Mammary epithelial cell (primary cell): ENCODE measurements at places on chromosomes 2 and 18. TPM values are rescaled to one million over a fixed set of nuclear protein-coding genes. Genes with fewer than 3 reads are reported as not detected.
A peak's percentile ranks its signal among the peaks of the same experiment; 100 is the strongest.

The SLC38A11 gene
- not detected for total RNA-seq

The RTP5 gene
- not detected for total RNA-seq

DNA sequence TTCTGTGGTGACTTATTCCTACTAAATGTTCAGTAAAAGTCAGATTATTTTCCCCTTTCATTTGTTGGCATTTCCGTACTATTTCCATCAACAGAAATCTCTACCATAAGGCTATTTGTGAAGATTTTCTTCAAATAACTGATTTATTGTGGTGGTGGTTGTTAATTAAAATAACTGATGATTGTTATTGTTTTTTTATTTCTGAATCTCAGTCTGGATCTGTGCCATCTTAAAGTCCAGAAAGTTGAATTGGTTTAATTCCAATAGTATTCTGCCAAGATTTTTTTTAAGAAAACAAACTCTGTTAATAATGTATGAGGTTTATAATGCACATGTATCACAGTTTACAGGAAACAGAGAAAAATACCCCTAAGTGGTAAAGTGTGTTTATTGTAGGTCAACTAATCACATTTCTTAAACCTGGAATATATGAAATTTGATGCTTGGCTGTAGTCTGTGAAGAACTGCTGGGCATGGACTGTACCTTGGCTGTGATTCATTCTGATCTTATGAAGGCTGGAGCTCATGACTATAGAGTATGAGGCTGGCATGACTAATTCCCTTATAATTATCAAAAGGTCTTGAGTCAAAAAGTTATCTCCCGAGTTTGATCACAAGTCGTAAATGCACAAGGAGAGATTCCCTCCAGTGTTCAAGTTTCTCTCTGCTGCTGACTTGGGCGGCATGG is 134.2 kb upstream of the RND3 start:
- peak; percentile 94 for DNase-seq

DNA sequence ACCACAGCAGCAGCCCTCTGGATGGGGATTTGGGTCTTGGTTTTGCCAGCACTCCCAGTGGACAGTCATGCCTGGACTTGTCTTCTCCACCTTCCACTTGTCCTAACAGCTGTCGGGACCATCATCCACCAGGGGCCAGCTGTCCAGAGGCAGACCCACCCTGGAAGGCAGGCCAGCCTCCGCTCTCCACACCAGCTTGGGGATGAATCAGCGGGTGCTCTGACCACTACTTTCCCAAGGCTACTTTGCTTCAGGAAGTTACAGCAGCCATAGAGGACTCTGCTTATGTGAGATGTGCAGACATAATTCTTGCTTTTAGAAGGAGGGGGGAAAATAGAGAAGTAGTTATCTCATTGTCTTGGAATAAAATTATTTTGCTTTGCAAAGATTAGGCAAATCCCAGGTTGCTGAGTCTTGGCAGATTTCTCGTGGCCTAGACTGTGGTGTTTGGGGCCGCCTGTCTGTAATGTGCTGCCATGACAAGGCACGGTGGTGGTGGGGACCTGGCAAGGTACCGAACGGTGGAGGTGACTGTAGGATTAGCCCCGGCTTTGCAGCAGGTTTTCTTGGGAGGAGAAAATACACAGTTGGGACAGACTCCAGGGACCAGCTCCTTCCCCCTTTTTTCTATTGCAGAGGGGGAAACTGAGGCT is 148.7 kb downstream of the AGAP1 start:
- peak; percentile 42 for DNase-seq

The G6PC2 gene
- total RNA-seq = not detected in 2 replicates

DNA sequence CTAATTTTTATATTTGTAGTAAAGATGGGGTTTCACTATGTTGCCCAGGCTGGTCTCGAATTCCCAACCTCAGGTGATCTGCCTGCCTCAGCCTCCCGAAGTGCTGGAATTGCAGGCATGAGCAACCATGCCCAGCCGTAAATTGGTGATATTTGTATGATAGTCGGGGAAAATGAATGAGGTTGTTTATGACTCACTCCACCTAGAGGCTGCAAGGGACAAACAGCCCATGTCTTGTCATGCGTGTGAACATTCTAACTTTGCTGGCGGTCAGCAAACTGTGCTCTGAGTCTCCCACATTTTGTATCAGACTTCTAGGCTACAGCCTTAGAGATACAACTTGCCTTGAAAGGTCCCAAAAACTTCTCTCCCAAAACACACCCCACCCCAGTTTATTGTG is 133.5 kb upstream of the DTNA start:
- DNase-seq = no peak

DNA sequence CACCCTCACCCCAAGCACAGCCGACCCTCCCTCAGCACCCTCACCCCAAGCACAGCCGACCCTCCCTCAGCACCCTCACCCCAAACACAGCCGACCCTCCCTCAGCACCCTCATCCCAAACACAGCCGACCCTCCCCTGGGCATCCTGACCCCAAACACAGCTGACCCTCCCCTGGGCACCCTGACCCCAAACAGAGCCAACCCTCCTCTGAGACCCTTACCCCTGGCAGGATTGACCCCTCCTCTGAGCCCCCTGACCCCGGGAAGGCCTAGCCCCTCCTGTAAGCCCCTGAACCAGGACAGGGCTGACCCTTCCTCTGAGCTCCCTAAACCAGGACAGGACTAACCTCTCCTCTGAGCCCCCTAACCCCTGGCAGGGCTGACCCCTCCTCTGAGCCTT is 84.4 kb upstream of the RAB6C start:
- DNase-seq = no peak

DNA sequence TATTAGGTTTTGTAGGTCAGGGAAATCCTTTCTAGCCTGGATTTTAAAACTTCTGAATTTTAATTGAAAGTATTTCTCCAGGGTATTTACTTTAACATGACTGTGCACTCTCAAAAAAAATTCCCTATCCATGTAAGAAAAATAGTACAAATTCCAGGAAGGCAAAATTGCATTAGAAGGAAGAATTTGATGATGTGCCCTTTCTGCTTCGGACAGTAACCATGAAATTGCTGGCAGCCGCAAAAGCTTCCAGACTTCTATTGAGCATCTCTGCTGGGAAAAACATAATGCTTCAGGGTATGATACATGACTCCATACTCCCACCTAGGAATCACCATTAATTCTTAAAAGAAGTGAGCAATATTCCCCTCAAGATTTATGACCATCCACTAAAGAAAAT is 17.2 kb upstream of the KLF7 start:
- no peak for DNase-seq

DNA sequence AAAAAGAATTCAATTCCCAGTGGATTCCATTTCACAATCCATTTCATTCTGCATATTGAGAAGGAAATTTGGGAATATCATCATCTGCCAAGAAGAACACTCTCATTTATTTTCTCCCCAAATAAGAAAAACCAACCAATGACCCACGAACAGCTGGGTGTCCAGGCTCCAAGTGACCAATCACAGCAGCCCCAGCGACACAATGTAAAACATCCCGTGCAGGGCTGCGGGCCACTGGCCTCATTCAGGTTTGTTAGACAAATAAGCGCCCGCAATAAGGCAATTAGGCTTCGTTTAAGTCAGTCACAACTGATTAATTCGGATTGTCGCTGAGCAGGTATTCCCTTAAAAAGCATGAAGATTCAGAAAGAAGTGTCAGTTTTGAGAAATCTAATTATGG is 378.6 kb downstream of the EIPR1 start:
- no peak for DNase-seq

The SLC9A4 gene
- 0.07 and 0.19 TPM in 2 replicates for total RNA-seq

The CAPN14 gene
- total RNA-seq = 0.21 and 0.47 TPM in 2 replicates

DNA sequence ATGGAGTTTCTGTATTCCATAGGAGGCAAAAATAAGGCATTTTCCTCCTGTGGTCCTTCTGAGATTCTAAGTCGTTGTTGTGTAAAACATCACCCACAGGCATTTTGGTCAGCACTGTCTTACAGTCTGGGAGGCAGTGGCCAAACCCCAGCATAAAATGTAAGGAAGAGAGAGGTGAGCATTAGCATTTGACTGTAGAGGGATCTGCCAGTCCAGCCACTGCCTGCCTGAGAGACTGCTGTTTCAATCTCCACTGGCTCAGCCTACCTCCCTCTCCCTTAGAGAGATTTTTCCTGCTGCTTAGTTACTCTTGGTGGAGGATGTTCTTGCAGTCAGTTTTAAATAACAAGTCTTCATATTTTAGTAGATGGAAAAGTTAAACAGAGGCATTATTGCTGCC is 77.0 kb downstream of the ARHGEF33 start:
- DNase-seq = no peak

GRCh38 chr2:10549195-10549594 is 101.1 kb upstream of the ODC1 start:
- no peak for DNase-seq

The CDH20 gene
- not detected in 2 replicates for total RNA-seq

- DNase-seq = peak; percentile 4
These were observed 586 bp downstream of the FNDC4 start for GRCh38 chr2:27494284-27494943.

The MROH2A gene
- total RNA-seq = not detected in 2 replicates

GRCh38 chr18:78652001-78652545 is 327.5 kb upstream of the SALL3 start:
- DNase-seq = no peak

- peak; percentile 24 for DNase-seq
These were observed 271.3 kb downstream of the KCNS3 start for GRCh38 chr2:18149660-18150246.

The NEMP2 gene
- 5.0 TPM for total RNA-seq

DNA sequence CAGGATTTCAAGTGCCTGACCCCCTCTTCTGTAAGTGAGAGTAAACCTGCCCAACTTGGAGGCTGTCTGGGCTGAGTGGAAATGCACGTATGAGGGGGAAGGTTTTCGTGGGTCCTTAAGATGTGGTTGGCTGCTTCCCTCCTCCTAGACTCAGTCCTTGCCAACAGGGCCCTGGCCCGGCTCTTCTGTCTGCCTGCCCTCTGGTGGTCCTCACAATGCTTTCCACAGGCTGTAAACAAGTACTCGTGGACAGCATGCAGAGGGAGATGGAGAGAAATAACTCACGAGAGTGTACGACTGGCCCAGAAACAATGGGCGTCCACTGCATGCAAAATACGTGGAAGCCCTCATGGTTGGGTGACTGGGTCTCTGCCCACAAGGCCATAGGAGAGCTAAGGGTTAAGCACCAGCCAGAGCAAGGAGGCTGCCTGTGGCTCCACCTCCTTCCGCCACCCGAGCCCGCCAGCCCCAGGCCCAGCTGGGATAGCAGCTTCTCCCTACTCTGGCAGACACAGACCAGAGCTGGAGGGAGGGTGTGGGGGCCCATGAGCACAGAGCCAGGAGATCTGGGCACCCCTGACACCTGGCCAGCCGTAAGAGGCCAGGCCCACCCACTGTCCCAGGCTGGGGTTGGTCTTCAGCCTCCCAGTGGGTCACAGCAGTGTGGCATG is 17.0 kb upstream of the ARHGEF4 start:
- DNase-seq = no peak

DNA sequence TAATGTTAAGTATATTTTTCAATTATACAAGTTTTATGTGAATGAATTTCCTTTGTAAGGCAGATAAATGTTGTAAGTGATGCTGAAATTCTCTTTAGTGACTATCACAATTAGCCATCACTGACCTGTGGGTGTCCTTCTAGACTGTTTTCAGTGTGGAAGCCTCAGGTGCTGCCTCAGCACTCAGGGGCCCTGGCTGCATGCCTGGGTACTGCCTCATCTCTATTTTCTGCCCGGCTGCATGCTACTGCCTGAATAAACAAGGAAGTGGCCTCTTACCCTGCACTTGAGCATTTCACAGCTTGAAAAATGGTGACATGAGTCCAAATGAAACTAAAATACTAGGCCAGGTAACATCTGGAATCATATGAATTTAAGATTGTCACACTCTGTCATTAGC is 787.6 kb upstream of the SALL3 start:
- DNase-seq = no peak

DNA sequence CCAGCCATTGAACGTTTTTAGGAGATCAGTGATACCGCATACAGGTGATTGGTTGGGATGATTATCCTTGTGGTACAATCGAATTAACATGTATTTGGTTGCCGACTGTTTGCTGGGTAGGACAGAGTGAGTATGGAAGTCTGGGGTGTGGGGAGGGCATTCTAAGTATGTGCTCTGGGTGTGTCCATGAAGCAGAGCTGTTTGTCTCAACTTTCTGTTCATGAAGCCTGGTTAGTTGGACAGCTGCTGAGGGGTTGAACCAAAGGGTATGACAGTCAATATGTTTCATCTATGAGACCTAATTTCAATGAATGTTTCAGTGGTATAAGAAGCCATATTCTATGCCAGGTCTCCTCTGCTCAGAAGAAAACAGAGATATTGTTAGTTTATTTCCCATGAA is 21.9 kb upstream of the SPTBN1 start:
- no peak for DNase-seq

GRCh38 chr2:179995741-179996515 is 11.2 kb downstream of the CWC22 start:
- DNase-seq = no peak

DNA sequence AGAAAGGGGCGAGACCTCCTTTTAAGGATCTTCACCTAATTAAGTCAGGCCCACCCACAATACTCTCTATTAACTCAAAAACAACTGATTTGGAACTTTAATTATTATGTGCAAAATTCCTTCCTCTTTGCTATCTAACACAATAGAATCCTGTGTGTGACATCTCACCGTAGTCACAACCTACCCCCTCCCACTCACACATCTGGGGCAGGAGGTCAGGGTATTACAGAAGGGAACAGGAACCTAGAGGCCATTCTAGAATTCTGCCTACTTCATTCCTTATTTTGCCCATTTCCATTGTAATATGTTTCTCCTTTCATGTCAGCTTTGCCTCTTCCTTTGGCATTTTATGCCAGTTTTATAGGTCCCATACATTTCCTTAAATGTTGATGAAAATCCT is 829.3 kb upstream of the ID2 start:
- no peak for DNase-seq
